GM20000 (cell line): ENCODE measurements at places on chromosomes 7 and 10.
A peak's percentile ranks its signal among the peaks of the same experiment; 100 is the strongest.

DNA sequence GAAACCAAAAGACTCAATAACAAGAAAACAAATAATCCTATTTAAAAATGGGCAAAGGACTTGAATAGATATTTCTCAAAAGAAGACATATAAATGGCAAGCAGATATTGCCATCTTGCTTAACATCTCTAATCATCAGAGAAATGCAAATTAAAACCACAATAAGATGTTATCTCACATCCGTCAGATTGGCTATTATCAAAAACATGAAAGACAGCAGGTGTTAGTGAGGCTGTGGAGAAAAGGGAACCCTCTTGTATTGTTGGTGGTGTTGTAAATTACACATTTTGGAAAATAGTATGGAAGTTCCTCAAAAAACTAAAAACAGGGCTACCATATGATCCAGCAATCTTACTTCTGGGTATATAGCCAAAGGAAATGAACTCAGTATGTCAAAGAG is 25.7 kb downstream of the OPALIN start:
- DNase-seq, result no peak

DNA sequence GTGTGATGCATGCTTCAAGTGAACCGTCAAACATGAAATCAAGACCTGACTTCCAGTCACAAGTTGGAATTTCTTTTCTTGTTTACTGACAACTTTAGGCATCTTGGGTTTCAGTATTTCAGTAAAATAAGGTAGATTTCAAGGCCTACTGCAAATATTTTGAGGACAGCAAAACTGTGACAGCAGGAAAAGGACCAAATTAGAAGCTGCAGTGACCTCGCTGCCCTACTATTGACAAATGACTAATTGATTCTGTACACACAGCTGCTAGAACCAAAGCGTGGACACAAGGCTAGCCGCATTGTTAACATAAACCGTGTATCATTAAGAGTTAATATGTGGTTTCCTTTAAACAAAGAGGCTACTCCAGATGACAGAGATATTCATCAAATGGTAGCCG is 105.7 kb upstream of the SEC61G start:
- DNase-seq, result no peak

DNA sequence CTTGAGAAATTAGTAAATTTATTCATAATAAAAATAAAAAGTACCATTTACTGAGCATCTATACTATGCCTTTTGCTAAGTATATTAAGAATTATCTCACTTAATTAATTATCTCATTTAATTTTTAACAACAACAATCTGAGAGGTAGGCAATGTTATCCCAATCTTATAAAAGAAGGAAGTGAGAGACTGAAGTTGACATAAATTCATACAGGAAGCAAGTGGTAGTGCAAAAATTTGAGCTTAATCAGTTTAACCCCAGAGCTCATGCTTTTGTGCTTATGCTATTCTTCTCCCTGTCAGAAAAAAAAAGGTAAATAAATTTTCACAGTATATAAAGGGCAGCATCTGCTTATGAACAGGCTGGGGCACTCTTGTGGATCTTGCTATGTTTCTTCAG is 2.7 kb upstream of the LIPF start:
- DNase-seq, result no peak

DNA sequence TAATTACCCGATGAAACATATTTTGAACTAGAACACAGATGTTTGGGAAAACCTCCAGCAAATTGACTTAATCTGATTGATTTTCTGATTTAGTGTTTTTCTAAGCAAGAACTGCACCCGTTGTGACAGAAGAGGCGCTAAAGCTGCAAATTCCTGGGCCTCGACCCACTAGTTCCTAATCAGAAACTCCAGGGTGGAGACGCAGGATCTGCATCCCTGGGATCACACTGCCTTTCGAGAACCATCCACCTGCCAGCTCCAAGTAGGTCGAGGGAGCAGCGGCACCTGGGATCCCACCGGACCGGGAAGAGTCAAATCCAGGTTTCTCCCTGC is 136.8 kb upstream of the CDCA7L start:
- DNase-seq, result no peak

DNA sequence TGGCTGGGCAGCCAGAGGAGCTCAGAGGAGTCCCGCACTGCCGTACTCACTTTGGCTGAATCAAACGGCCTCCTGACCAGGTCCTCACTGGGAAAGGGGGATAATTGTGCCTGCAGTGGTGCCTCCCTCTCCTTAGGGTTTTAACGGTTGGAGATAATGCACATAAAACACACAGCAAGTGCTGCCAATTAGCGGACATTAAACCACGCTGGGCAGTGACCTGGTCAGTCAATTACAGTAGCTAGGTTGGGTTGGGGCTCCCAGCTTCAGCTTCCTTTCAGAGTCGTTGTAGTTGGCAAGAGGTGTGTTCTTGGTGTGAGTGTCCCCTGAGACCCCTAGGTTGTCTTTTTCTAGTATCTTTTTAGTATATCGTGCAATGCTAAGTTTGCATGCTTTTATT is 146.6 kb downstream of the C10orf105 start:
- no peak for DNase-seq

- no peak for DNase-seq
Observed at GRCh38 chr7:129167817-129168216, 20.6 kb upstream of the SMO start.

GRCh38 chr10:95820363-95820762 is 64.4 kb downstream of the ENTPD1 start:
- DNase-seq, result no peak

DNA sequence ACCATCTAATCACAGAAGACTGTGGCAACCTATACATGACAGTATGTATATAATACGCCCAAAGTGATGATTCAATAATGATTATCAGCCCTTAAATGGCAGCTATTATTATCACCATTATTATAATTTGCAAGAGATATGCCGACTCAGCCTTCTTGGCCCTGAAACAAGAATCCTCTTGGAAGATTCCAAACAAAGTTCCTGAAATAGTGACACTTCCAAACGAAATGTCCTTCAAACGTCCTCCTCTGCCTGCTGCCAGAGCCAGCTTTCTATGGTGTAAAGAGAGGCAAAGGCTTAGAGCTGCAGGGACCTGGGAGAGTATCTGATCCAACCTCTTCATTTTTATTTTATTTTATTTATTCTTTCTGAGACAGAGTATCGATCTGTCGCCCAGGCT is 36.0 kb downstream of the NRAP start:
- no peak for DNase-seq

DNA sequence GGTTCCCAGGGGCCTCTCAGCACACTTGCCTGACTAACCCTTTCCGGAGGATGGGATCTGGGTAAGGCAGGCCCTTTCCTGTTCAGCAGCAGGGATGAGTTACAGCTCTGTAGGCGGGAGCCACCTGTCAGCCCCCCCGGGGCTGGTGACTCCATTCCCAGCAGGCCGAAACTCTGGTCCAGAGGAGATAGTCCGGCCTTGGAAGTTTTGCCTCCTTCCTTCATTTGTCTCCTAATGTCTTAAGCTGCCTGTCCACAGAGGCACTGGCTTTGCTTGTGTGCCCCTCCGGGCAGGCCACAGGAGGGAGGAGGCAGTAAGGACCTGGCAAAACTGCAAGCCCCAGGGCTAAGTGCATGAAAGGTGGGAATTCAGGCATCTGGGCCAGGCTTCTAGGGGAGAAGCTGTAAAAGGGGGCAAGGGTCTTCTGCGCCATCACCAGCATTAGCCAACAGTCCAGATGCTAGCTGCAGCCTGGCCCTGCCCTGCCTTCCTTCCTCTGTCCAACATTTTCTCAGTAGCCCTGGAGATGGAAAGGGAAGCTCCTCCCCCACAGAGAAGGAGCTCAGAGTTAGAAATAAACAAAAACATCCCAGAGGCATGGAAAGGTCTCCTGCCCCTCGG is 1.2 kb downstream of the ADIRF start:
- peak; percentile 21 for DNase-seq
